ENCODE measurements at places on chromosomes 6 and 20. TPM values are rescaled to one million over a fixed set of nuclear protein-coding genes. Genes with fewer than 3 reads are reported as not detected.

Gene KCNB1
- 2.0 TPM for total RNA-seq

Gene F13A1
- 160 TPM for total RNA-seq

DNA sequence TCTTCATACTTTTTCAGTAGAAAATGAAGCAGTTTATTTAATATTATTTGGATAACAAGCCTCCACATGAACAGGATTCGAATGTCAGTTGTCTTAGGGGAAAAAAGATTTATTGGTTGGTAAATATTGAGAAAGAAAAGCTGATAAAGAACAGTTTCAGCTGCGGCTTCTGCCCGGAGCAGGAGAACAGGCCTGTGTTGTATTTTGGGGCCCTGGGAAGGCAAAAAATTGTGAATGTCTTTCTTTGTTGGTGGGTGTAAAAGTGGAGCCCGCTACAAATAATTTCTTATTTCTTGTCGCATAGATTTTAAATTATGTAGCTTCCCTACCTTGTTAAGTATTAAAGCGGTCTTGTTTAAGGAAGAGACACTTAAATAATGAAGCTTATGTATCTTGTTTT is 90.5 kb upstream of the PAX1 start:
- no peak for DNase-seq

- DNase-seq = no peak
Observed at GRCh38 chr6:137783710-137784109, 83.3 kb upstream of the TNFAIP3 start.

- DNase-seq = no peak
Observed at GRCh38 chr20:61502433-61502832, 250.4 kb downstream of the CDH4 start.

All from aorta (tissue), 5 donors.